Right lobe of liver (tissue), 6 donors: ENCODE measurements at places on chromosomes 13 and 19.

DNA sequence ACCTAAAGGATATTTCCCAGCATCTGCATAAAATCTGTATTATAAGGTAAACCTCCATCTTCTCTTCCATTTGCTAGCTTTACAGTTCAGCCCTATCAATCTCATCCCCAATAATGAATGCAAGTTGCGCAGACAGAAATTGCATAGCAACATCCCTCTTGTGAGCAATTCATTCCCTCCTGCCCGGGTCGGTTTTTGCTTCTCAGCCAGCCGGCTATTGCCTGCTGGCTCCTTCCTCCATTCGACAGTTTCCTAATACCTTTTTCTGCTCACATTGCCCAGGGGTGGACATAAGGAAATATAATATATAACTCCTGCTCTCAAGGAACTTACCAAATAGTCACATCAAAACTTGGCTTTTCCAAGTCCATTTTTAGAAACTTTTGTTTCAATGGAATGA is 125.2 kb downstream of the FGF9 start:
- DNase-seq, result no peak

DNA sequence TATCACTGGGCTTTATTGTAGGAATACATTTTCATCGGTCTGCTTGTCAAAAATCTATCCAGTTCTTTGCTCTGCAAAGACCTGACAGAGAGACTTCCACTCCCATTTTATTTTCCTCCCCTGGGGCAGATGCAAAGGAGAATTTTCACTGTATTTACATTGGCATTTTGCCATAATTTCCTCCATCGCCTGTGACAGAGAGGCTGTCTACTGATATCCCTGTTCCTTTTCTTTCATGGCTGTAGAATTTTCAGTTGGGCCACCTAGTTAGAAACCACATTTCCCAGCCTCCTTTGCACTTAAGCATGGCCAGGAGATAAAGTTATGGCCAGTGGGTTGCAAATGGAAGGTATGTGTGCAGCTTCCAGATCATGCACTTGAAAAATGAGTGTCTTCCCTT is 89.3 kb downstream of the NUFIP1 start:
- DNase-seq, result no peak

DNA sequence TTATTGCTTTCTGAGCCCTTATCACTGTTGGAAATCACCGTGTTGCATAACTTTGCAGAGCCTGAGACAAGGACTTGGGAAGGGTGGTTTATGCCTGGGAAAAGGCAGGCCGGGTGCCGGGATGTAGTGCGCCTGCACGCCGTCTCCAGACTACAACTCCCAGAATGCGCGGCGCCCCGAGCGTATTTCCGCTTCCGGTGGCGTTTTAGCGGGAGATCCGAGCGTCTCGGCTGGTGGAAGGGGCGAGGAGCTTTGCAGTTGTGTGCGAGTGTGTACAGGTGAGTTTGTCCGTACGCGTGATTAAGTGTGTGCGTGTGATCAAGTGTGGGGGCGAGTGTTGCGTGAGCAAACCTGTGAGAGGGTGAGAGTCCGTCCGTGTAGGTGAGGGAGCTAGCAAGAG is 75.4 kb downstream of the PEG3 start:
- peak; percentile 42 for DNase-seq

DNA sequence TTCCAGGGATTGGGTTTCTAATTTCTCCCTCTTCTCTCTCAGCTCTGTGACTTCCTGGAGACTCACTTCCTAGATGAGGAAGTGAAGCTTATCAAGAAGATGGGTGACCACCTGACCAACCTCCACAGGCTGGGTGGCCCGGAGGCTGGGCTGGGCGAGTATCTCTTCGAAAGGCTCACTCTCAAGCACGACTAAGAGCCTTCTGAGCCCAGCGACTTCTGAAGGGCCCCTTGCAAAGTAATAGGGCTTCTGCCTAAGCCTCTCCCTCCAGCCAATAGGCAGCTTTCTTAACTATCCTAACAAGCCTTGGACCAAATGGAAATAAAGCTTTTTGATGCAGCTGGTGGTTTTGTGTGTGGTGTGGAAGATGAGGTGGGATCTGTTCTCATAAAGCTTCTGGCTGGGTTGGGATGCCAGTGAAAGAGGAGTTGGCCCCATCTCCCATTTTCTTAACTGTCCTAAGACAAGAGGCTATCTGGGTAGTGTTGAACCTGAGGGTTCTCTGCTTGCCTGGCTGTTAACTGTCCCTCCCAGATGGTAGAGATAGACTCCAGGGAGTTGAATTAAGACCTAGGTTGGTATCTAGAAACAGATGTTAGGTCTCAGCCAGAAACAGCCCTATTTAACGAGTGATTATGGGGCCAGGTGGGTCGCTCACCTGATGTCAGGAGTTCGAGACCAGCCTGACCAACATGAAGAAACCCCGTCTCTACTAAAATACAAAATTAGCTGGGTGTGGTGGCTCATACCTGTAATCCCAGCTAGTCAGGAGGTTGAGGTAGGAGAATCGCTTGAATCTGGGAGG is 1.6 kb downstream of the FTL start:
- peak; percentile 50 for DNase-seq

DNA sequence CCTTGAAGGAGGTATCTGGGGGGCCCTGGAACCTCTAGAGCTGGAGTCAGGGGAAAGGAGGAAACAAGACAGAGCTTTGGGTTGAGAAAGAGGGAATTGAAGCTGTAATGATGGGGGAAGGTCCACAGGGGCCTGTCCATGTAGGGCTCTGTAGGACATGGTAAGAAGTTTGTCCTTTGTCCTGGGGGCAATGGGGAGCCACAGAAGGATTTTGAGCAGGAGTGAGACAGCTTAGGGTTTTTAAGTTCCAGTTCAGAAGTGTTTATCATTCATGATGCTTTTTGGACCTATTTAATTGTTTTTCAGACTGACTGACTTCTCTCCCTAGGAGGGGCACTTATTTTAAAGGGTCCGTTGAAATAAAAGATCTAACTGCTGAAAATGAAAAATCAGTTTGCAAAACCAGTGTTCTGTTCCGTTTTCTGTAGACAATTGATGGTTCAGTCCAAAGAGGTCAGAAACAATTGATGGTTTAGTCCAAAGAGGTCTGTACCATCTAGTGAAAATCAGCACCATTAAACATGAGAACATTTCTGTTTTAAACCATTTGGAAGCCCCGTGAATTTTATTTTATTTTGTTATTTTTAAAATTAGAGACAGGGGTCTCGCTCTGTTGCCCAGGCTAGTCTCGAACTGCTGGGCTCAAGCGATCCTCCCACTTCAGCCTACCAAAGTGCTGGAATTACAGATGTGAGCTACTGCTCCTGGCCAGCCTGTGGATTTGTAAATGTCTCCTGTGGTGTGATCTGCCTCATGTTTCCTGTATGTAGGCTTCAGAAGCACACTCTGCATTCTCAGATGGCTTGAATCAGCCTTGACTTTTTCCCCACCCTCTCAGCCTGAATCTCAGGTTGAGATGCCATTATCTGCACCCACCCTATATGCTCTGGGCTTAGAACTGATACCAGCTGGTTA is 8.4 kb downstream of the PLD3 start:
- no peak for DNase-seq

- DNase-seq, result no peak
Measured at GRCh38 chr13:50168786-50169185, 153.5 kb downstream of the KCNRG start.

- DNase-seq, result no peak
Measured at GRCh38 chr13:40220299-40220935, 446.0 kb downstream of the FOXO1 start.

- DNase-seq, result no peak
Measured at GRCh38 chr19:3231288-3231687, 6.8 kb downstream of the CELF5 start.

DNA sequence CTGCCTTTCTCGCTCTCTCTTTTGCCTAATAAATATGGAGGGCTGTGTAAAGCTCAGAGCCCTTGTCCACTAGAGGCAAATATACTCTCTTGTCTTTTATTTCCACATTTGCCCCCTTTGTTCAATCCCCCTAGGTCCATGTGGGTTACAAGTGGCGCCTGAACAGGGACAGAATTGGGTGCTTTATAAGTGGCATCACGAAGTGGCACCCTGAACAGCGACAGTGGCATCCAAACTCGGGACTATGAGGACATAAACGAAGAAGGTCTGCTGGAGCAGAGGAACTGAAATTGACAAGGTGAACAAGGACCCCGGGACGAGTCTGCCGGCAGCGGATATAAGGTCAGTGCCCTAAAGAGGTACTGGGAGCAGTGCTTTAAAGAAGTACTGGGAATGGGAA is 4.3 kb upstream of the ZNF610 start:
- DNase-seq, result no peak

GRCh38 chr13:101211261-101211660 is 205.0 kb downstream of the NALCN start:
- no peak for DNase-seq

- no peak for DNase-seq
Measured at GRCh38 chr13:95477187-95477586, 75.3 kb upstream of the CLDN10 start.

- DNase-seq, result no peak
Measured at GRCh38 chr13:46962281-46962941, 65.6 kb upstream of the HTR2A start.

DNA sequence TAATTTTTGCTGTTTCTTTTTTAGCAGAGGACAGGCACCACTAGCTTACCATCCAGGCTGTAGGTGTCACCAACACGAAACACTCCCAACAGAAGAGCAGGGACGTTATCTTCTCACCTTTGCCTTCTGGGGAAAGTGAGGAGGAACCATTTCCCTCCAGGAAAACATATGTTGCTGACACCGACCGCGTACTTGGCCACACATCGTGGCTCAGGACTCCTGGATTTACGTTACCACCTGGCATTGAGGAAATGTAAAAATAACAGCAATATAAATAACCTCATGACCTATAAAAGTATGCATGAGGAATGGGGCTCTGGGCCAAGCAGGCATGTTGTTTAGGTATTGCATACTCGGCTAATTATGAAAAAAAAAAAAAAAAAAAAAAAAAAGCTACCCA is 525.1 kb downstream of the MYO16 start:
- DNase-seq, result no peak
